Chondrocyte (in vitro differentiated cells): ENCODE measurements at places on chromosomes 12 and 14. TPM values are rescaled to one million over a fixed set of nuclear protein-coding genes. Genes with fewer than 3 reads are reported as not detected.

DLK1 gene
- 0.33 to 0.45 TPM in 2 of 3 replicates, not detected in the other for total RNA-seq

GRCh38 chr14:98161356-98161755 is 1110.6 kb downstream of the BCL11B start:
- no peak for DNase-seq

SNRPF gene
- total RNA-seq: 12.4 to 27.1 TPM (median 15.4 TPM) in 3 replicates

KRT6C gene
- not detected in 3 replicates for total RNA-seq

GRCh38 chr12:109744026-109744425 is 30.4 kb downstream of the FAM222A start:
- DNase-seq: peak; percentile 68

DNA sequence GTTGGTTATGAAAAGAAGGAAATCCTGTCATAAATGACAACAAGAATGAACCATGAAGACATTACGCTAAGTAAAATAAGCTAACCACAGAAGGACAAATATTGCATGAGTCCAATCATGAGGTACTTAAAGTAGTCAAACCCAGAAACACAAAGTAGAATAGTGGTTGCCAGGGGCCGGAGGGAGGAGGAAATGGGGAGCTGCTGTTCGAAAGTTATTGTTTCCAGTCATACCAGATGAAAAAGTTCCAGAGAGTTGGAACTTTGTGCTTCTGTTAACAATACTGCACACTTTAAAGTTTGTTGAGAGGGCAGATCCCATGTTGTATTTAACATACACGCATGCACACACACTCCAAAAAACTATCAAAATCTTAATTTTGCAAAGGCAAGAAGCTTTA is 69.3 kb downstream of the COCH start:
- DNase-seq: no peak

- no peak for DNase-seq
Measured at GRCh38 chr12:26112703-26113147, 12.1 kb downstream of the BHLHE41 start.

DNA sequence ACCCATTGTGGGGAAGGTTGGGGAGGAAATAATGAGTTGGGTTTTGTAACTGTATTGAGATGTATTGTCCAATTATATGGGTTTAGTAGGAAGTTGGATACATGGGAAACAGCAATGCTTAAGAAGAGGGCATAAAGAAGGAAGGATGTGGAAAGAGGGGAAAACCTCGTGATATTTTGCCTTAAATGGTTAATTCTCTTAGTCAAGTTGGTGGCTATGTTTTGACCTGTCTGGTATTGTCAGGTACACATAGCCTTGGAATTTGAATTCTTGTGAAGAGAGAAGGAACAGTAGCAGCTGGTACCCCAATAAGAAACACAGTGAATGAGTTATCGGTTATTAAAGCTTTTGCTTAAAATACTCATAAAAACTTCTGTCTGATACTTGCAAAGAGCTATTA is 32.6 kb upstream of the SLC2A13 start:
- DNase-seq: no peak

KRT74 gene
- not detected in 3 replicates for total RNA-seq

GLIPR1 gene
- 71.3 to 123 TPM (median 119 TPM) in 3 replicates for total RNA-seq

SLCO1B3 gene
- not detected in 3 replicates for total RNA-seq

DNA sequence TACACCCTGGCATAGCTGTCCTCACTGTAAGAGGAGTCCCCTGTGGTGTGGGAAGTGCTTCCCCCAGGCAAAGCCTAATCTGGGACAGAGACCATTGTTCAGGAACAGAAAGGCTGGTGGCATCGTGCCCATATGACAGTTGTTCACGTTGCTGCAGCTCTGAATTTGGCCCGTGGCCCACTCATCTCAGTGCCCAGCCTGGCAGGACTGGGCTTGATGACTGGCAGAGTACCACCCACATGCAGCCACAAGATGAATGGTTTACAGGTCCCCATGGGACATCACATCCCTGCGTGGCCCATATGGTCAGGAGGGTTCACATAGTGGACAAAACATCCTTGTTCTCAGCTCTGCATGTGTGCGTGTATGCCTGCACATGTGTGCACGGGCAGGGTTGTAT is 17.5 kb downstream of the IQSEC3 start:
- DNase-seq: no peak

DNA sequence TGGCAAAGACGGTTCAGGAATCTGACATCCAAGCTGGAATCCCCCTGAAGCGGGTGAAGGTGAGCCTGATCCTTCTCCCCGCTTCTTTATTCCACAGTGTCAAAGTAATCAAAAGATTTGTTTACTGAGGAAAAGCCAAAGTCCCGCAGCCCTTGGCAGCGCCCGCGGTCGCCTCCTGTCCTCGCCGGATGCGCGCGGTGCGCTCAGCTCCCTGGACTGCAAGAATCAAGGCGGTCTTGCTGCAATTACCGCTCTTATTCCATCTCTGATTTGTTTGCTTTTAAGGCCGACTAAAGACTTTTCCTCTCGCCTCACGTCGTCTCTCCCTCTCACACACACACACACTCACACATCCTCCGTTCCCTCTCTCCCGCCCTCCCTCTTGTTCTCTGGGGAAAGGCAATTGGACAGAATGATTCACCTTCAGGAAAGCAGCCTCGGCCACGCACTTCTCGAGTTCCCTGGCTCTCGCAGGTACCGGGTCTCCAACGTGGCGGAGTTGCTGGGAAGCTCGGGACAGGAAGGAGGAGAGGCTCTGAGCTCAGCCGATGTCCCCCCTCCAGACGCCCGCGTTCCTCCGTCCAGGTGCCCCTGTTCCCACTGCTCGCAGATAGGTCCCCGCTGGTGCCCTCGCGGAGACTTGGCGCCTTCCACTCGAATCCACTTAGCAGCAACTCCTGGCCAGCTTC is 68.6 kb upstream of the USP15 start:
- DNase-seq: peak; percentile 70

ARHGEF40 gene
- total RNA-seq: 86.1 to 144 TPM (median 90.4 TPM) in 3 replicates

GRCh38 chr12:55061024-55061423 is 41.2 kb downstream of the NEUROD4 start:
- DNase-seq: no peak

SERPINA1 gene
- 0.20 TPM in 1 of 3 replicates, not detected in the others for total RNA-seq

BCL2L14 gene
- total RNA-seq: not detected in 3 replicates

KLRK1 gene
- not detected in 3 replicates for total RNA-seq

DNA sequence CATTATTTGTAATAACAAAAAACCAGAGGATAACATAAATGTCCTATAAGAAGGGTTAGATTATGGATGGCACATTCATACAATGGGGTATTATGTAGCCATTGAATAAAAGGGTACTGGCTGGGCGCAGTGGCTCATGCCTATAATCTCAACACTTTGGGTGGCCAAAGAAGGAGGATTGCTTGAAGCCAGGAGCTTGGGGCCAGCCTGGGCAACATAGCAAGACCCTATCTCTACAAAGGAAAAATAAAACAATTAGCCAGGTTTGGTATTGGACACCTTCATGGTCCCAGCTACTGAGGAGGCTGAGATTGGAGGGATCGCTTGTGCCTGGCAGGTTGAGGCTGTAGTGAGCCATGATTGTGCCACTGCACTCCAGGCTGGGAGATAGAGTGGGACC is 14.8 kb downstream of the PTPN11 start:
- DNase-seq: no peak

PZP gene
- total RNA-seq: not detected in 3 replicates

DNA sequence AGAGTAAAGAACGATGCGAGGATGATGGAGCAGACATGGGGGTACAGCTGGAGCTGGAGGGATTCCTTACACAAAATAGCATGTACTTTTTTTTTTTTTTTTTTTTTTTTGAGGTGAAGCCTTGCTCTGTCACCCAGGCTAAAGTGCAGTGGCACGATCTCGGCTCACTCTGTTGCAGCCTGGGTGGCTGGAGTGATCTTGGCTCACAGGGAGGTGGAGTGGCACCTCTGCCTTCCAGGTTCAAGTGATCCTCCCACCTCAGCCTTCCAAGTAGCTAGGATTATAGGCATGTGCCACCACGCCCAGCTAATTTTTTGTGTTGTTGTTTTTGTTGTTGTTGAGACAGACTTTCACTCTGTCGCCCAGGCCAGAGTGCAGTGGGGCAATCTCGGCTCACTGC is 5.1 kb upstream of the RASAL1 start:
- DNase-seq: no peak

NR2C1 gene
- total RNA-seq: 29.4 to 34.3 TPM (median 29.7 TPM) in 3 replicates

DNA sequence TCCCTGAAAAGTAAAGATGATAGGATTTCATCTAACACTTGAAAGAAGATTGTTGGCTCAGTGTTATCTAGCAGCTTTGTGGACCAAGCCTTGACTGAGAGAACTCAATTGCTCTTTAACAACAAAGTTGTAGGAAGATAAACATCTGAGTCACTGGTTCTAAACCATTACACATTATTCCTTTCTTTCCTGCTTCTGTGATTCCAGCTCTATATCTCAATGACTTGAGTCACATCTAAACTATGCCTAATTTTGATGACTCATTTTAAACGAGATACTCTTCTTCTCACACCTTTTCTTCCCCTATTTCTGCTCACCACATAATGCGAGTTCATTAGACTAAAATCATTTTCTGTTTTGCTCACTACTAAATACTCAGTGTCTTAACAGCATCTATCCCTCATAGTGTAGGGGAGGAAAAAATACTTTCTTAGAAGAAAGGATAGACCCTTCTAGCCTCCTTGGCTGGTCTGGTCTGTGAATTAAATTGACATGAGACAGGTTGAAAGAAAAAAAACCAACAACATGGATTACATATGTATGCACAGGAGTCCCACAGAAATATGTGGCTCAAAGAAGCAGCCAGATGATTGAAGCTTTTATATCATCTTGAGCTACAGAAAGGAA is 201.4 kb downstream of the C12orf50 start:
- DNase-seq: no peak

- DNase-seq: no peak
Measured at GRCh38 chr12:109833307-109834189, at the start of gene TRPV4. TSS of gene TRPV4 (minus strand) at chr12:109833398. CDS start at chr12:109814796, 18,602 bp downstream.

DNA sequence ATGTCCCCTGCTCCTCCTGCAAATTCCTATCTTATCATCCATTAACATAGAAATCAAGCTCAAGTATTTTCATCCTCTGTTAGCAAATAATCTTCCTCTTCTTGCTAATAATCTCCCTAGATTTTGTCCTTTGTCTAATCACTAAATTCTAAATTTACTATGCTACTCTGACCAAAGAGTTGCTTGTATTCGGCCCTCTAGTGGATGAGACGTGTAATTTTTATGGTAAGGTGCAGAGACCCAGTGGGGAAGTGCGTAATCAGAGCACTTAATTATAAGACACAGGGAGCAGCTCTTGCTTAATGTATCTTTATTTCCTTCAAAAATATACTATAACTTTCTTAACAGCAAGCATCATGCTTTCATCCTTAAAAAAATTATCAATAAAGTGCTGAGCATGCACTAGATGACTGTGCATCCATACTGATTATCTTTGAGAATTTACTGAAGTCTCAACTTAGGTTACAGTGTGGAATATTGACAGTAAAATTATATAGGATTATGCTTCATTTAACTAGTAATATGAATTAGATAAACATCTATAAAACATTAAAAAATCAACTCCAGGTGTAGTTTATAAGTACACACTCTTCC is 212.6 kb downstream of the SLC16A7 start:
- DNase-seq: no peak

DNA sequence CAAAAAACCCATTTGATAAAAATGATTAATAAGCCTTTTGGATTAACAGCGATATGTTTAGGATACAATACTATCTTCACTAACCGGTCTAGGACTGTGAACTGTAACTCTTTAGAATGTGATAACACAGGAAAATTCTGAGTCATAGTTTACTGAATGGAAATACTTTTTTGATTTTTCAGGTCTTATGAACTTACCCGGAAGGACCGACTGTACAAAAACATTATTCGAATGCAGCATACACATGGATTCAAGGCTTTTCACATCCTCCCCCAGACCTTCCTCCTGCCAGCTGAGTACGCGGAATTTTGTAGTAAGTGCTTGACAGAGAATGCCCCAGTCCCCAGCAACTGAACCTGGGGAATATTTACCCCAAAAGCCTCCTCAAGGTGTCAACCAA is 29.0 kb downstream of the TTLL5 start:
- no peak for DNase-seq

DNA sequence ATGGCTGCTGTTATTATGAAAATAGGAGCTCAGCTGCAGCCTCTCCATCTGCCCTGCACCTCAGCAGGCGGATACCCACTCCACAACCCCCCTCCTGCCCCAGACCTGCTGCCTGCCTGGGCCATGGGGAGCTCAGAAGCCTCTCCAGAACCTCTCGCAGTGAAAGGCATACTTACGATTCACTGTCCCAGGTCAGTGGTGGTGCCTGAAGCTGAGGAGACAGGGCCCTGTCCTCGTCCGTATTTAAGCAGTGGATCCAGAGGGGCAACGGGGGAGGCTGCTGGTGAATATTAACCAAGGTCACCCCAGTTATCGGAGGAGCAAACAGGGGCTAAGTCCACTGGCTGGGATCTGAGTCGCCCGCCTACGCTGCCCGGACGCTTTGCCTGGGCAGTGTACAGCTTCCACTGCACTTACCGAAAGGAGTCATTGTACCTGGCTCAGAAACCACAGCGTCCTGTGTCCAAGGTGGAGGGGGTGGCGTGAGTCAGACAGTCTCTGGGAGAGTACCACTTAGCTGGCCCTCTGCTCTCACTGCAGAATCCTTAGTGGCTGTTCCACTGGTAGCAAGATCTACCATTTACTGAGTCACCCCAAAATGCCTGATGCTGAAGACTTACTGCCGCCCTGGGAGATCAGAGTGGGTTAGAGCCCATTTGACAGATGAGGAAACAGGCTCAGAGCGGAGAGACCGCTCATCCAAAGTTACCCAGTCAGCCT is at the start of gene SERPINA1:
Gene SERPINA1 (minus strand): TSS at position 219 of the 720 bp plus-strand sequence. CDS start 5,365 bp downstream, outside the sequence.
- DNase-seq: no peak

DNA sequence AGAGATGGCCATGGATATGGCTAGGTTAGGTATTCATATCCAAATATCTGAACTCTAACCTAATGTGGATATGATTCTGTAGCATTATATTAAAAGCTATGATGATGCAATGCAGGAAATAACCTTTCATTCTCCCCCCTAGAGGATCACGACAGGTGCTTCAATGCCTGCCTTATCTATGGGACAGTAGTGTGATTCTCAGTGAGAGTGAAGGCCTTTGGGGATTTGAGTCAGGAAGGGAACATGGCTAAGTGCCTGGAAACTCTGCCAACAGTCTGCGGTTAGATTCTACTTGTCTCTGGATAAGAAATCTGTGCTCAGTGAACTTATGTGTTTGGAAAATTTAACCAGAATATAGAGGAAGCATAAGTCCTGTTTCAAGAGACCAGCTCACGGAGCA is 81.8 kb downstream of the SLC38A1 start:
- no peak for DNase-seq
